Activated naive CD4-positive, alpha-beta T cell treated with Interleukin-2 at 50 U/mL for 16 hours (primary cell): ENCODE measurements at places on chromosomes 6 and 20.

DNA sequence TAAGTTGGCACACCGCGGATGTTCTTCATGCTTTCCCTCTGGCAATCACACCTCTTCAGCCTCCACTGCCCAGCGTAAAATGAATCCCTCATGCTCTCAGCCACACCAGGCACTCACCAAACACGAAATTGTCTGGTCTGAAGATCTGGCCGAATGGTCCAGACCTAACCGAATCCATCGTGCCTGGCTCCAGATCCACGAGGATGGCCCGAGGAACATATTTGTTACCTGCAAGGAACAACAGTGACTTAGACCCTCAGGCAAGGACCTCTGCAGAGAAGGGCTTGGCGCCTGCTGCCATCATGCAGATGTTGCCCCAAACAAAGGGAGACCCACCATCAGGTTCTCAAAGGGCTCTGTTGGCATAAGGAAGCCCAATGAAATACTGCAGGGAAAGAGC is 1.4 kb downstream of the TUBB2B start:
- DNase-seq: no peak

- DNase-seq: no peak
These were observed 241.2 kb downstream of the OGFRL1 start for GRCh38 chr6:71529769-71530168.

DNA sequence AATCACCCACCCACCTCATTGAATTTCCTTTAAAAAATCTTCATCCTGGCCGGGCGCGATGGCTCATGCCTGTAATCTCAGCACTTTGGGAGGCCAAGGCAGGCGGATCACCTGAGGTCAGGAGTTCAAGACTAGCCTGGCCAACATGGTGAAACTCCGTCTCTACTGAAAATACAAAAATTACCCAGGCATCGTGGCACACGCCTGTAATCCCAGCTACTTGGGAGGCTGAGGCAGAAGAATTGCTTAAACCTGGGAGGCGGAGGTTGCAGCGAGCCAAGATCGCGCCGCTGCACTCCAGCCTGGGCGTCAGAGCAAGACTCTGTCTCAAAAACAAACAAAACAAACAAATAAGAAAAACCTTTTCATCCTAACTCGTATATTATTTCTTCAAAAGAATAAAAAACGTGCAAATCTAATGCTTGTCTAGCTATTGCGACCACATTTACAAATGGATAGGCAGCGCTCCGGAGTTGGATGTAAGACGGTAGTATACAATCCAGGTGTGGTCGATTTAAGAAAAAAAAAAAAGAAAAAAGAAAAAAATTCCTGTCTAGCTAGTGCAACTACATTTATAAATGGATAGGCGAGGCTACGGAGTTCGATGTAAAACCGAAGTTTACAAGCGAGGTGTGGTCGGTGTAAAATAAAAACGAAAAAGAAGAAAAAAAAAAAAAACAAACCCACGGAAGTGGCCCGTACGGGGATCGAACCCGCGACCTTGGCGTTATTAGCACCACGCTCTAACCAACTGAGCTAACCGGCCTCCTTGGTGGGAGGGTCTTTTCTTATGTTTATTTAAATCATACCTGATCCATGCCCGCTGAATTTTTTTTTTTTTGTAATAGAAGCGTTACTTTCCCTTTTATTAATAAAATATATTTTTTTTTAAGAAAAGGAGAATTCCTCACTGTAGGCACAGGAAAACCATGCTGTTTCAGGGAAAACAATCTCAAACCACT is 70.7 kb upstream of the PRSS16 start:
- peak; percentile 66 for DNase-seq

DNA sequence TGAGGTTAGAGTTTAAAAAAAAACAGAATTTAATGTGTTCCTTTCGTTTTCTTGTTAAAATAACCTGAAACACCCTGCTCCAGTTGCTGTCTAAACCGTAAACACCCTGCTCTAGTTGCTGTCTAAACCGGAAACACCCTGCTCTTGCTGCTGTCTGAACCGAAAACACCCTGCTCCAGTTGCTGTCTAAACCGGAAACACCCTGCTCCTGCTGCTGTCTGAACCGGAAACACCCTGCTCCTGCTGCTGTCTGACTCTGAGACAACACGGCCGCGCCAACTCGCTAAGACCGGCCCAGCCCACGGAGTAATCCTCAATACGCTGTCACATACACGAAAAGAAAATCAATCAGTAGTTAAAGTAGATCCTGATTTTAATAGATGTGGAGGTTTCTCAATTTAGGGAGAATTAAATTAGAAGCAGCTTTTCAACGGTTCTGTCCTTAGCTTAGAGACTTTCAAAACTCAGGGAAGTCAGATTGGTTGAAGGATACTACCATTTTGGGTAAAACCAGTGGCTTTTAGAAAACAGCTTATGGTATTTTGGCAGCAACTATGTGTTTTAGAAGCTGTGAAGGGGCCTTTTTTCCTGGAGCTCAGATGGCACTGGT is 98.3 kb downstream of the RAMACL start:
- peak; percentile 76 for DNase-seq

- no peak for DNase-seq
These were observed 54.5 kb upstream of the ARMC2 start for GRCh38 chr6:108793516-108794251.

DNA sequence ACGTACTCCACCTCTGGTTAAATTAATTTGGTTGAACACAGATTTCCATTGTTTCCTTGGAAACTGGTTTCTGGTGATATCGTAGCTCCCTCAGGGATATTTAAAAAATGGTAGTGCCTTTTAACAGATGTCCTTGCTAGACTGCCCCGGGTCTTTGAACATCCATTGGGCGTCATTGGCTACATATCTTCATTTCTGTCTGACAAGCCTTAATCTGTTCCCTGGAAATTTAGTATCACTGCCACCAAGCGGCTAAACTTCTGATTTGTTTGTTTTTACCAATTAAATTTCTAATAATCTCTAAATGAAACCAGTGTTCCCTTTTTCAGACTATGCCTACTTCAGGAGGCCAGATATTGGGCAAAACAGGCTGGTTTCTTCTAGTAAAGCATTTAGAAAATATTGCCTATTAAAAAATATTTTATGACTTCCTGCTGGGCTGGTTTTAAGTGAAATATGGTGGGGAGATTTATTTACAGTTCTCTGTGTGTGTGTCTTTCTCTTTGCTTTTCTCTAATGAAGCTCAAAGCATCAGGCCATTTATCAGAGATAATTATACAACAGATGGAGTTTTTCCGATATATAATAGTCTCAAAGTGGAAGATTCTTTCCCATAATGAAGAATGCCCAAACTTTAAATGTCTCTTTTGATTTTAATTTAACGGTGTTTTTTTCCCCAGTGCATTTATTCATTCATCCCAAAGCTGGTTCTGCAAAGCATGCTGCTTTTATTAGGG is 249.5 kb downstream of the ZFAND3 start:
- no peak for DNase-seq

DNA sequence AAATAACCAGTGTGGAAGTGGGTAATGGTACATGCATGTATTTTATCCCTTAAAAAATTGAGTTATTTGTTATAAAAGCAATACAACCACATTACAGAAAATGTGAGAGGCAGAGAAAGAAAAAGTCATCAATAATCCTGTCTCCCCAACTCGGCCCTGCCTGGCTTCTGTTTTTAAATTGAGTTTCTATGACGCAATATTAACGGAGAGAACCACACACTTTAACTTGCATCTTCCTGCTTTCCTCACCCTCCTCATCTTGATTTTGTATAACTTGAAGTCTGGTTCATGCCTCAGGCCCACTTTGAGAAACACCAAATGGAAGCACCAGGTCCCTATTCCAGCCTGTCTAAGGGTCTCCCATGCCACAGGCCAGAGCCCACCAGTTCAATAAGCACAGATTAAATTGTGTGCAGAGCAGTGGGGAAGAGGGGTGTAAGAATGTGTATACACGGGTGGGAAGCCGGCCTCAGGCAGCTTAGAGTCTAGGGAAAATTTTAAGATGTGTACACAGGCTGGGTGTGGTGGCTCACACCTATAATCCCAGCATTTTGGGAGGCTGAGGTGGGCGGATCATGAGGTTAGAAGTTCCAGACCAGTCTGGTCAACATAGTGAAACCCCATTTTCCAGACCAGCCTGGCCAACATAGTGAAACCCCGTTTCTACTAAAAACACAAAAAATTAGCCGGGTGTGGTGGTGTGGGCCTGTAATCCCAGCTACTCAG is 15.9 kb downstream of the KCNK5 start:
- DNase-seq: no peak
